Fibroblast of villous mesenchyme (primary cell): ENCODE measurements at places on chromosomes 11 and 22. TPM values are rescaled to one million over a fixed set of nuclear protein-coding genes. Genes with fewer than 3 reads are reported as not detected.

GRCh38 chr22:42794551-42795510 is 62.2 kb downstream of the ARFGAP3 start:
- DNase-seq: no peak

GRCh38 chr11:63933459-63933858 is 5.3 kb upstream of the NAA40 start:
- DNase-seq: no peak

GRCh38 chr11:126898802-126899201 is 101.8 kb downstream of the KIRREL3 start:
- DNase-seq: no peak

The MCHR1 gene
- total RNA-seq: 0.32 and 0.43 TPM in 2 replicates

The FGF19 gene
- total RNA-seq: not detected in 2 replicates

The TRIM64 gene
- total RNA-seq: not detected in 2 replicates
